ENCODE measurements at places on chromosomes 6 and 20.

DNA sequence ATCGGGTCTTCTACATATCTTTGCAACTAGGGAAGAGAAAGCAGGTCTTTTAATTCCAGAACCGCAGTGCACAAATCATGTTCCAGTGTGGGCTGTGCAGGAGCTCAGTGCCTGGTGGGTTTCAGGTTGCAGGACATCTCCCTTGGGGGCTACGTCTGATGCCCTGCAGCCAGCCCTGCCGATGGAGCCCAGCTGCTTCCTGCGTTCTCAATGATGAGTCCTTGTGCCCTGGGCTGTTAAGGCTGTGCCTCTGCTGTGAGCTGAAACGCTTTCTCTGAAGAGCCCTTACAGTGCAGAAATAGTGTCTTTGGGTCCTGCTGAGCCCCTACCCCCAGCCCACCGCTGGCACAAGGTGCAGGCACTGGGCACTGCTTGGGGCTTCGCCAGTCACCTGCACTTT, 192.9 kb downstream of the SYNDIG1 start:
- no peak for DNase-seq

DNA sequence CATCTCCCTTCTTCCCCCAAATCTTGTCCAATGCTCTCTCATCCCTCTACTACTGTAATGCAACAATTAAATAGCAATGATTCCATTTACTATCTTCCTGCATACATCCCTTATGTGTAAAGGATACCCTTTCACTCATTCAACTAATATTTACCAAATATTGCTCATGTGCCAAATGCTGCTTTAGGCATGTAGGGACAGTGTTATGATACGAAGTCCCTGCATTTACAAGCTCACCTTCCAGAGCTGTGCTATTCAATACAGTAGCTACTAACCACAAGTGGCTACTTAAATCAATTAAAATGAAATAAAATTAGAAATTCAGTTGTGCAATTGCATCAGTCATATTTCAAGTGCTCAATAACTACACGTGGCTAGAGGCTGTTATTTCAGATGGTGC, 41.1 kb downstream of the GMDS start:
- DNase-seq: no peak

- DNase-seq: no peak
These were observed 21.8 kb downstream of the HLA-E start for GRCh38 chr6:30511169-30511546.

GRCh38 chr6:93915961-93916360, 496.6 kb upstream of the EPHA7 start:
- DNase-seq: no peak

DNA sequence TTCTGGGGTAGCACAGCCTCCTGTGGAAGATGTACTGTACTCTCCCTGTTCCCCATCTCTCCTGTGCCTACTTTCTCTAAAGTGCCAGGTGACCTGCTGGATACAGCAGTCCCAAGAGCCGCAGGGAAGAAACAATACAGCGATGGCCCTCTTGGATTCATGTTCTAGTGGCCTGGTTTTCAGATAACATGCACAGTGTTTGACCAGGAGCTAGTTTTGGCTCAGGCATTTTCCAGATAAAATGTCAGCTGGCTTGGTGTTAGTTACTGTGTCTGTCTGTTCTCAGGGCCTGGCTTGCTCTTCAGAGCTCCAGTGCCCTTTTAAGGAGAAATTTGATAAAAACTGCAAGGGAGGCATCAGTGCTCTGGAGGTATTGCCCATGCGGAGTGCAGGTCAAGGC, 41.3 kb downstream of the GABRR2 start:
- no peak for DNase-seq

GRCh38 chr6:47306887-47307286, 2.8 kb downstream of the TNFRSF21 start:
- no peak for DNase-seq

DNA sequence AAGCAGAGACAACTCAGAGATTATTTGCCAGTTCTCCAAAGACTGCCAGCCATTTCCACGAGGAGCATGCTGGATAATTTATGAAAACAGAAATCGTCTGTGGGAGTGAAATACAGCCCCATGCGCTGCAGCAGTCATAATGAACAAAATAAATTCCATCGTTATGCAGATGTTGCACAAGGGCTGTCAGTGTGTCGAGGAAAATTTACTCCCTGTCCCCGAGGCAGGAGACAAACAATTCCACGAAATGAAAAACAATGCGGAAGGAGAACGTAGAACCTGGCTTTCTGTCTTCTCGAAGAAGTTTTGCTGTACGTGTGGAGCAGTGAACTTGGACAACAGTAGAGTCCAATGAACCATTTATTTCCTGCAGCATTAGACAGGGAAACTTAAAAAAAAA, 399.4 kb downstream of the CD83 start:
- no peak for DNase-seq
